ENCODE measurements at places on chromosomes 1 and 21.

DNA sequence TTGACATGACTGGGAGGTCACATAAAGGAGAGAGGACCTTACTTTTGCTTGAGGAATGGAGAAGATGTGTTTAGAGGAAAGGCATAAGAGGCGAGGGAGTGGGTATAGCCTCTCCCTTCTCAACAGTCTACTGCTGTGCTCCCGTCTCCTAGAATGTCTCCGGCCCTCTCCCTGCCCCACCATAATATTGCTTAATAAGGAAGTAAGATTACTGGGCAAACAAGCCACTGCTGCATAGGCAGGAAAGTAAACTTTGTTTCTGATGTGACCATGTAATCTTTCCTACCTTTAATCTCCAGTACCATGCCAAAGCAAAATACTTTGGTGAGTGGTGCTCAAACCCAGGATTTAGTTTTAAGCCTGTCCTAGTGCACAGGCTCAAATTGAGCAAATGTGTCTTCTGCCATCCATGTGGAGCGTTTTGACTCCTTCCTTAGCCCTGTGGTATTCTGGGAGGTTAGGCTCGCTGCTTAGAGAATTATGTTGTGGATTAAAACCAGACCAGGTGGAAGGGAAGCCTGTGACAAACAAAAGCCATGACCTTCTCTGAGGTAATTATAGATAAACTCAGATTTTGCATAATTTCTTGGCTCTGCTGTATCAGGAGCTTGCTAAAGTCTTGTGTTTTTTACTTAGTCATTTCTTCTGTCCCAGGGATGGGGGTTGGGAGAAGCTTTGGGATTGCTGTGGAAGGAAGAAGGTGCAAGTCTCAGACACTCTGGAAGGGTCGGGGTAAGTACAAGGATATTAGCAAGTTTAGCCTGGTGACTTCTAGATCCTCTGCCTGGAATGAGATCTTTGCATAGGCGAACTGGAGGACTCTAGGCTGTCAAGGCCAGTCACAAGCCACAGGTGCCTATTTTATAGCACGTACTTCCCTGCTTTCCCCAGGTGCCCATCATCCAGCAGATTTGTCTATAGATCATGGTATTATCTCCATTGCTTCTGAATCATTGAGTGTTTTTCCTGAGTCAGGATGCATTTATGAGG lies 34.5 kb upstream of the DIPK1A start:
- no peak for DNase-seq

GRCh38 chr1:46333300-46334029 lies 7.1 kb upstream of the NSUN4 start:
- peak; percentile 57 for DNase-seq

DNA sequence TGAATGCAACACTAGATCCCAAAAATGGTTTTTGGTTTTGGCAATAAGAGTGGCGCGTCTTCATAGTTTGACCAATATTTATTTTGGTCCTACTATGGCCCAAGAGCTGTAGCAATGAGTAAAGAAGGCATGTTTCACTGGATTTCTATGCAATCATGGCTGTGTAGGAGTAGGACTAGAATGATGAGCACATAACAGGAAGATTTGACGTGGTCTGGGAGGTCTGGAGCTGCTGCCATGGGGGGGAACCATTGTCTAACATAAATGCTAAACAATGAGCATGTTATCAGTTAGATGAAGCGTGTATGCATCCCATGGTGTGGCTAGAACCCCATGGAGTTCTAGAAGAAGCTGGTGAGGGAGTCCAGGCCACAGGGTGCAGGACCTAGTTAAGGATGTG lies 38.3 kb downstream of the OLIG1 start:
- no peak for DNase-seq

- no peak for DNase-seq
Observed at GRCh38 chr1:168801032-168801745, 72.2 kb upstream of the DPT start.

DNA sequence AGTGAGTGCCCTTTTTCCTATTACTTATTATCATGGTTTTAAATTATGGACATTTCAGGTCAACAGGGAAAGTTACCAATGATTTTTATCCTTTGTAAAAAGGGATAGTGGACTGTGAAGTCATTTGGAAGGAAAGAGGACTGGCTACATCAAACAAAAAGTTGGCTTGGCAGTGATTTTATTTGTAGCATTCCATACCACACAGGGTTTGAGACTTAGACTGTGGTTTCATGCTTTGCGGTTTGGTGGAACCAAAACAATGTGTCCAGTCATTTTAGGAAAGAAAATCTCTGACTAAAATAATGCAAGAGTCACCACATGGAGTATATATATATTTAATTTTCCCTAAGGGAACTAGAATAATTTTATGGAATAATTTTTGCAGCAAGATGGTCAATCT lies 239.5 kb downstream of the HMCN1 start:
- no peak for DNase-seq

- DNase-seq: no peak
Observed at GRCh38 chr1:91787919-91788318, 98.0 kb downstream of the TGFBR3 start.

- DNase-seq: no peak
Observed at GRCh38 chr1:30133414-30134055, 589.9 kb downstream of the MATN1 start.

DNA sequence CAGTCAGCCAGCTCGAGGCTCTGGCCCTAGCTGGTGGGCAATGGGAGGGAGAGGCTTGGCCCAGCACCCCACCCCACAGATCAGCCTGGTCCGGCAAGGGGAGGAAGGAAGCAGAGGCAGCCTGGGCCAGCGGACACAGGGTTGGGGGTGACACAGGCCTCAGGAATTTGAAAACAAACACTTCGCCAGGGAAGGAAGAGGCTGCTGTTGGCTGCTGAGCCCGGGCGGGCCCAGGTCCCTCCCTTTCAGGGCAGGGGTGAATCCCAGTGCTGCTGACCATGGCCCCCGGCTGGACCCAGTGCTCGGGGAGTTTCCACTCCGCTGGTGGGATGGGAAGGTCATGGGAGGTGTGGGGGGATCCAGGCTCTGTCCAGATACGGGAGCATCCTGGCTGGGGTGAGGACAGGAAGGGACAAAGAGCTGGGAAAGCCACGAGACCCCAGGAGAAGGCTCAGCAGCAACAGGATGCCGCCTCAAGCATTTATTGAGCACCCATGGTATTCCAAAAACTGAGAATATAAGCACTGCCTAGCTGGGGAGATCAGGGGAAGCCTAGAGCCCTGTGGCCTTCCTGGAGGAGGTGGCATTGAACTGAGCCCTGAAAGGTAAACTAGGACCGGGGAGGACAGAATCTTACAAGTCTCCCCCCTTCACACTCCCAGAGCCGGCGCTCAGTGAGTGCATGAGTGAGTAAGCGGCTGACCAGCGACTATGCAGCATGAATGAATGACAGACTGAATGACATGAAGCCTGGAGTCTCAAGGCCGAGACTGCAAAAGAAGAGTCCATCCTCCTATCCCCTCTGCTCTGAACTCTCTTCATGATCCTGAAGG lies 26.2 kb upstream of the EPHA2 start:
- DNase-seq: no peak

DNA sequence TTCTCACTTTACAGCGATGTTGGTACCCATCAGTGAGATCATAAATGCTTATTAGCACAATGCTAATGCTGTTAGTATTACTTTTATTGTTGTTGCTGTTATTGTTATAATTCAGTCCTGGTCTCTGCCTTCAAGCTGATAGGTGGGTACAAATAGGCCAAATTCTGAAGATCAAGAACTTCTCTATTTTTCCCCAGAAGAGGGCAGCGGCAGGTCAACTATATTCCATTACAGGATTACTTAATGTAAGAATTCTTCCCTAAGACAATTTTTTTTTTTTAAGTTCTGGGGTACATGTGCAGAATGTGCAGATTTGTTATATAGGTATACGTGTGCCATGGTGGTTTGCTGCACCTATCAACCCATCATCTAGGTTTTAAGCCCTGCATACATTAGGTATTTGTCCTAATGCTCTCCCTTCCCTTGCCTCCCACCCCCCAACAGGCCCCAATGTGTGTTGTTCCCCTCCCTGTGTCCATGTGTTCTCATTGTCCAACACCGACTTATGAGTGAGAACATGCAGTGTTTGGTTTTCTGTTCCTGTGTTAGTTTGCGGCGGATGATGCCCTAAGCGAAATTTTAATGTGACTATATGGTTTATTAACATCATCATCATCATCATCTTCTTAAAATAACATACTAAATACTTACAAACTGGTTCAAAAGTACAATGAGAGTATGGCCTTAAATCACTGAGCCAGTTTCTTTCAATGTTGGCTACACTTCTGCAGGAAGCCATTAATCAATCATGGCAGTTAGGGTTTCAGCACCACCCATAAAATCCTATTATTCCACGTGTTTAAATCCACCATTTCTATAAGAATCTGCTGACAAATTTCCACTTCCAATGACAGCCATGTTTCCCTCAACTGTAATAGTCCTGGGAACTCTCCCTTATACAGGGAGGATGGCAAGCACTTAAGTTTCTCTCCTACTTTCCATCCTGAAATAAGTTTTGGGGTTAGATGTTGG lies 19.2 kb downstream of the SLC19A2 start:
- DNase-seq: peak; percentile 73

GRCh38 chr21:45335761-45336534 lies 48.3 kb upstream of the POFUT2 start:
- DNase-seq: no peak

- peak; percentile 81 for DNase-seq
Observed at GRCh38 chr1:160862203-160863060, at the start of gene CD244. TSS of gene CD244 (minus strand) at chr1:160862887. CDS start at chr1:160862677, 210 bp downstream.

DNA sequence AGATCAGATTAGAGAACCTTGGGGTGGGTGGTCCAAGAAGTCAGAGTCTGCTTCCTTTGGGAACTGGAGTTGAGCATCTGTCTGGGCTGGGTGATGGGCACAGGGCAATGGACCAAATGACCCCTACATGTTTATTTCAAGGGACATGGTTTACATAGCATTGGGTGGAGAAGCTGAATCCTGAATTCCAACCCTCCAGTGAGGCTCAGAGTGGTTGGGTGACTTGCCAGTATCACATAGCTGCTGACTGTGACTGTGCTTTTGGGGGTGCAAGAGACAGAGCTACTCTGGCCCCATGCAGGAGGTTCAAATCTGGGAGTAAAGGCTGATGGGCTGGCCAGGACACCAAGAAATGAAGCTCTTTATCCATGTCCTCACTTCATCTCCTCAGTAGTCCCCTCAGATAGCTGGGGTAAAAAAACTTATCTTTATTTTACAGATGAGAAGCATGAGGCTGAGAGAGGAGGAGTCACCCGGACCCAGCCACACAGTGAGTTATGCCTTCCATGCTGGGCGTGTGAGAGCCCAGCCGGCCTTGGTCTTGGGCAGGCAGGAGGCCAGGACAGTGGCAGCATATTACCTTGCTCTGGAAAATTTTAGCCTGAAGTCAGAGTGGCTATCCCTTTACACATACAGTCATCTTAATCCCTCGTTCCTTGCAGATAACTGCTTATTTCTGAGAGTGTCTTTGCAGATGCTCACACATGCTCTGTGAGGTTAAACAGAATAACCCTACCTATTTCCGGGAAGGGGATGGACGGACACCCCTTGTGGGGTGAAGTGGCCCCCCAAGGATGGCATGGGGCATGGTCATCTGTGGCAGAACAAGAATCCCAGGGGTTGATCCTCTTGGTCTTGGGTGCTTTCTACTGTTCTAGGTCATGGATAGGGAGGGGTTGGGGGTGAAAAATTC lies 2.8 kb upstream of the SERINC2 start:
- DNase-seq: no peak

DNA sequence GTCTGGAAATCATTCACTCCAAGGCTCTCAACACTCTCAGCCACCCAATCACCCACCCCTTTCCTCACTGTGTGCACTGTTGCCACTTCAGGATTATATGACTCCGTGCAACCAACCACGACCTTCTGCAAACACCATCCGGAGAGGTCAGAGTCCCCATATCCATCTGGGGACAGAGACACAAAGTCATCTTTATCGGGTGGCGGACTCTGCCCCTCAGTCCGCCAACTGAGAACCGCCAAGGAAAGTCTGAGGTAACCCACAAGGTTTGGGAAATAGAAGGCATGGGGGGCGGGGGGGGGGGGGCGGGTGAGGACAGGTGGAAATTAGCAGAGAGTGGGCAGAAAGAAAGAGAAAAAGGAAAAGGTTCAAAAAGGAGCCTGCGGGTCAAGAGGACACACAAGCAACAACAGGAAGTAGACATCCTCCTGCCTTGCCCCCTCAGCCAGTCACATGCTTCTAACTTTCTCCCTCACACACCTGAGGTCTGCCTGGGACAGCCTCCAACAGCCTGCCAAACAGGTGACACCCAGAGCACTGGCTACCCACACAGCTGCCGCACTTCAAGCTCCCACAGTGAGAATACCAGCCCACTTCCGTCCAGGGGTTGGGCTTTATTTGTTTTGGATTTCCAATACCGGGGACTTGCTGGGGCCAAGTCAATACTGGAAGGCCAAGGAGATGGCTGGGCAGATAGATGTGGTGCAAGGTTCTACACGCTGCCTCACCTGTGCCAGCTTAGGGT lies 58.1 kb downstream of the SSBP3 start:
- no peak for DNase-seq

GRCh38 chr1:247375747-247376146 lies 40.2 kb upstream of the NLRP3 start:
- DNase-seq: no peak

- no peak for DNase-seq
Observed at GRCh38 chr1:85225624-85226380, 25.0 kb upstream of the SYDE2 start.

DNA sequence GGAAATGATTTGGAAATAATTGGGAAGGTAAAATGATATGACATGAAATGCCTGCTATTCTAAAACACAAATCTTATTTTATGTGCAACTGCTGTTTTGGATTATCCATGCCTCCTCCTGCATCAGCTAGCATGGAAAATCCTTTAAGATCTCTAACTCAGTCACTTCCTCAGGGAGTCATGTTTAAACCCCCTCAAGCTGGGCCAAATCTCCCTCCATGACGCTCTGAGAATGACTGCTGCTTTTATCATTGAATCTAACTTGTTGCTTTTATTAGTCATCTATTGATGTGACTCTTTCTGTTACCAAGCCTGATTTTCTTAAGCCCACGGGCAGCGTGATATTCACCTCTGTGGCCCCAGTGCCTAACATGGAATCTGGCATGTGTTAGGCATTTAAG lies 324.8 kb downstream of the DISC1 start:
- DNase-seq: no peak

DNA sequence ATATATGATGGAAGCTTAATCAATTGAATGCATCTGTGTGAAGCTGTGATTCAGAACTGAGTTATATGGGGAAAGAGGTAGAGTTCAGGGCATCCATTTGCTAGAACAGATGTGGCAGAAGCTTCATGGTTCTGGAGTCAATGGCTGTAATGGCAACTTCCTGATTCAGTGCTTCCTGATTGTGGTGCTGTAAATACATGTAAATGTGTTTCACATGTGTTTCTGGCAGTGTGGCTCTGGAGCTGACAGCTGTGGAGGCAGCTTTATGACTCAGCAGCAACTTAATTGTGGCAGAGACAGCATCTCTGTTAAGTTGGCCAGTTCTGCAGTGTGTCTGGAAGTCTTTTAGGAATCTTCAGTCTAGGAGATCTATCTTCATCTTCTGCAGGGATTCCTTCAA lies 226.6 kb upstream of the ZRANB2 start:
- no peak for DNase-seq

- DNase-seq: no peak
Observed at GRCh38 chr1:184568148-184568547, 181.3 kb downstream of the C1orf21 start.

GRCh38 chr1:157478030-157478429 lies 74.3 kb downstream of the FCRL5 start:
- DNase-seq: no peak

GRCh38 chr1:162128693-162129356 lies 59.3 kb downstream of the NOS1AP start:
- no peak for DNase-seq

Data from activated CD4-positive, alpha-beta T cell treated with anti-CD3 and anti-CD28 coated beads, Interleukin-2, amount 10 ng/mL, durations not matched to agents 24 days and 14 days (primary cell).